ENCODE measurements at places on chromosomes 4 and X. TPM values are rescaled to one million over a fixed set of nuclear protein-coding genes. Genes with fewer than 3 reads are reported as not detected.

DNA sequence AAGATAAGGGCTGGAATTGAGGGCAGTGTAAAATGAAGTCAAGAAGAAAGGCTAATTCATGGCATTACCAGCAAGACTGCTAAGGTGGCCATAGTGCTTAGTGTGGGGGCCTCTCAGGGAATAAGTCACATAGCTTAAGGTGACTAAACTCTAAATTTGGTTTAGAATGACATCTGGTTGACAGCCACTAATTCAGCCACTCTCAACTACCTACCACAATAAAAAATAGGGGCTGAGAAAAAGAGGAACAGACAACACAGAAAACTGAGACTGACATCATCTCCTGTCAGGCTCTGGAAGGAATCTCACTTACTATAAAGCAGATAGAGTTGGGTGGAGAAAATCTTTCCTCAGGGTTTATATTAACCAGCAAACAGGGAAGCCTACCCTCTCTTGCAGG is 96.9 kb downstream of the CHRDL1 start:
- no peak for DNase-seq
- no peaks in the 10 kb centered on the region for H3K4me1 ChIP-seq

WNK3 gene
- 2.0 TPM for total RNA-seq

SHOX gene
- total RNA-seq: not detected

BST1 gene
- 5.2 TPM for total RNA-seq
